ENCODE measurements at places on chromosomes 13 and 19.

- DNase-seq: peak; percentile 59
Observed at GRCh38 chr19:51440846-51441409, 17.3 kb downstream of the SIGLEC8 start.

- DNase-seq: no peak
Observed at GRCh38 chr13:49084961-49085360, 109.2 kb downstream of the FNDC3A start.

GRCh38 chr19:55131421-55131820, 14.0 kb upstream of the PPP1R12C start:
- DNase-seq: no peak

DNA sequence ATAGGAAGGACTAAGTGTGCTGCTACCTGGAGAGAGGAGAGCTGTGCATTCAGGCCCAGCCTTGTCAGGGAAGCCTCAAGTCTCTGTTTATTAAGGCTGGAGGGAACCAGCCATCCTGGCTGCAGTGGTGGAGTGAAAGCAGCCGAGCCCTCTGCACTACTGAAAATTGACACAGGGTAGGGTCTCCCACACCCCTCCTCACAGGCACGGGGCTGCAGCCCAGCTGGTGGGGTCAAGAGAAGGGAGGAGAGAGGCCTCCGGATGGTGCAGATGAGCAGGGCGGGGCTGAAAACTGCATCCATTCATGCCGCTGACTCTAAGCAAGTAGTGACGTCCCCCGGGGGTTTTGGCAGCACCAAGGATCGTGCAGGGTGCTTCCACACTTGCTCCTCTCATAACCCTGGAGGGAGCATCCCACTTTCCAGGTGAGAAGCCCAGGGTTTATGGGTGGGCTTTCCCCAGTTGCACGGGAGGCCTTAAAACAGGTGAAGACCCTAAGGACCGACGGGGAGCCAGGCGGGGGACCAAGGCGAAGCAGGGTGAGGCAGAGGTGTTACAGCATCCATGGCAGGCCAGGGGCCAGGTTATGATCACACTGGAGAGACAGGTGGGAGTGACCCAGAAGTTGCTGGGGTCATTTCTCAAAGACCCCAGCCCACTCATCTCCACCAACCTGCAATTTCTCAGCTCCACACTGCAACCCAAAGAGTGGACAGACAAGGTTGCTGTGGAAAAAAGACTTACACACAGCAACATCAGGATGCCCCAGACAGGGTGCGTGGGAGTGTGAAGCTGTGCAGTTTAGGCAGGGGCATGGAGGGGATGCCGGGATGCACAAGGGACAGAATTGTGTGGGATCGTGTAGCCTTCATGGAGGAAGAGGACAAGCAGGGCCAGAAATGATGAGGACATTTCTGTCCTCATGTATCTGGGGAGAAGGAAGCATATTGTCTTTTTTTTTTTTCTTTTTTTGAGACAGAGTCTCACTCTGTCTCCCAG, 36.8 kb downstream of the VSTM2B start:
- no peak for DNase-seq

DNA sequence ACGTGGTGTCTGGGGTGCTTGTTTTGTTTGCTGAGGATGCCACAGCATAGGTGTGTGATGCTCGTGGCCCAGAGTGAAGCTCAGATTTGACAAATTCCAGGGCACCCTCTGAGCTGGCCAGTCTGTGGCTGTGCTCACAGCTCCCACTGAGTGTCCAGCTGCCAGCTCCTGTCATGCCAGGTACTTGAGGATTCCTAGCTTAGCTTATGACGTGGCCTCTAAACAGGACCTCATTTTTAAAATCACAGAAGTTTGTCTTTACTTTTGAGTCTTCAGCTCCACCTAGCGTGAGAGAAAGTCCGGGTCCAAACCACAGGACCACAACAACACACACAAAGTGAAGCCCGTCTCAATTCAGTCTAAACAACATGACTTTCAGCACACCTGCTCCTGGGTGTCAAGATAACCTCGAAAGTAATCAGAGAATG, 117.3 kb downstream of the RAB20 start:
- DNase-seq: no peak

DNA sequence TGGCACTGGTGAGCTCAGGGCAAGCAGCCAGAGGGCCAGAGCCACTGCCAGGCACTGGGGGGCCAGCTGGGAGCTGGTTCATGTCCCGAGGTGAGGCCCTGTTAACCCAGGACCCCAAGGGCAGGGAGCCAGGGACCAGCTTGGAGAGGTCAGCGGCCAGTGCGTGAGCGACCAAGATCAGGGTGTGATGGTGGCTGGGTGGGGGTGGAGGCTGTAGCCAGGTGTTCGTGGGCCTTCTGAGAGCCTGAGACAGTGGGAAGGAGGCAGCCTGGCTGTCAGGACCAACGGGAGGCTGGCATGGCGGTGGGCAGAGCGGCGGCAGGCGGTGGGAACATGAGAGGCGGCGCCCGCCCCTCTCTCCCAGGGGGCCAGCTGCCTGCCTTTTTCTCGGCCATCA, 8.1 kb upstream of the KPTN start:
- DNase-seq: no peak

DNA sequence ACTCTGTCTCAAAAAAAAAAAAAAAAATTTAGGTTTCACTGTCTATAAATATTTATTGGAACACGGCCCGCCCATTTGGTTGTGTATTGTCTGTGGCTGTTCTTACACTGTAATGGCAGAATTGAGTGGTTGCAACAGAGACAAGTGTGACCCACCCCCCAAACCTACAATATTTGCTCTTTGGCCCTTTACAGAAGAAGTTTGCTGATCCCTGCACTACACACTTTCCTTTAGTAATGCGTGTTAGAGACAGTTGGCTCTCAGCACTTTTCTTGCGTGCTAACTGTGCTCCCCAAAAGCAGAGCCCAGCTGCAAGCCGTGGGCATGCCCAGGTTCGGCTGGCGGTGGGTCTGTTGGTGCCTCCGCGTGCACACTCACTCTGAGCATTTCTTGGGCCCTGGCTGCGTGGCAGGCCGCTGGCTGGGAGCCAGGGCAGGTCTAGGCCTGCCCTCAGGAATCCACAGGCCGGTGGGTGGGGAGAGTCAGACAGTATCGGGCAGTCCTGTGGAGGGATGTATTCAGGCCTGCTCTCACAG, 72.6 kb downstream of the SIPA1L3 start:
- no peak for DNase-seq

- DNase-seq: no peak
Observed at GRCh38 chr13:48828962-48829411, 146.7 kb upstream of the FNDC3A start.

GRCh38 chr19:55083004-55083850, 7.6 kb downstream of the EPS8L1 start:
- DNase-seq: no peak

DNA sequence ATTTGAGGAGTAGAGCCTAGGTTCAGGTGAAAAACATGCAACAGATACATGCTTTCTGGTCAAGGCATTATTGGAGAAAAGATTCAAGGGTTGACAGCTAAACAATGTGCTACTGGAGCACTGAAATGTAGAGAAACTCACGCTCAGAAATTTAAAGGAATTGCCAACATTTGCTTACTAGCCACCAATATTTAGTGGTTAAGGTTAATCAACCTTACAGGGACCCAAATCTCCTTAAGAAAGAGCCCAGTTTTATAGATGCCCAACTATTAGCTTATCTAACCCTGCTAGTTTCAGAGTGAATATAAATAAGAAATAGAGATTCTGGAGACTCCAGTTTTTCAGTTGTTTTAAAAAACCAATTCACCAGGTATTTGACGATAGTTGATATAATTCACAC, 203.6 kb downstream of the DACH1 start:
- no peak for DNase-seq

GRCh38 chr19:2475018-2475701, 767 bp upstream of the GADD45B start:
- DNase-seq: peak; percentile 63

DNA sequence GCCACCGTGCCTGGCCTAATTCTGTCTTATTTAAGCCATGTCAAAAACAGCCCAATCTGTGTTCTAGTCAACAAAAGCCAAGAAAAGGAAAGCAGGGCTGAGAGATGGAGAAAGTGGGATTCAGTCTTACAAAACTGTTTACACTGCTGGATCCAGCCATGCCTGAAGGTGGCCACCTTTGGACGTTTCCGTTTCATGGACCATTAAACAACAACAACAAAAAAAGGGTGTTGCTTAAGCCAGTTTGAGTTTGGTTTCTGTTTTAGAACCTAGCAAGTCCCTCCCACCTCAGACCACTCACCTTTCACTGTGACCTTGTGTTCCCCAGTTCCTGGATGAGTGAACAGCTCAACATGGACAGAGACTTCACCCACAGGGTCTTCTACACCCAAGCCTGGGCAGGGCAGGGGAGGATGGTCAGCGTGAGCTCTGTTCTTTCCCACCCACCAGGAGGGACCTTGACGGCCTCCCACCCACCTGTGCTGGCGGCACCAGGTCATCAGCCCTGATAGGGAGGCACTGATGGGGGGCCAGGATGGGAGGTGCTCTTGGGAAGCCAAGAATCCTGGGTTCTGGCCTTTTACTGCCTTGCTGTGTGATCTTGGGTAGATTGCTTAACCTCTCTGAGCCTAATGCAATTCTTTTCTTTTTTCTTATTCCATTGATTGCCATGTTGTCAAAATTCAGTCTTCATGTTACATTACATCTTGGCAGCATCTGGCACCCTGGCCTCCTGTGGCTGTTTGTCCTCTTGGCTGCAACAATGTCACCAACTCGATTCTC, 56.2 kb downstream of the COLGALT1 start:
- DNase-seq: no peak

GRCh38 chr19:43664018-43664417, 6.0 kb downstream of the PLAUR start:
- no peak for DNase-seq

DNA sequence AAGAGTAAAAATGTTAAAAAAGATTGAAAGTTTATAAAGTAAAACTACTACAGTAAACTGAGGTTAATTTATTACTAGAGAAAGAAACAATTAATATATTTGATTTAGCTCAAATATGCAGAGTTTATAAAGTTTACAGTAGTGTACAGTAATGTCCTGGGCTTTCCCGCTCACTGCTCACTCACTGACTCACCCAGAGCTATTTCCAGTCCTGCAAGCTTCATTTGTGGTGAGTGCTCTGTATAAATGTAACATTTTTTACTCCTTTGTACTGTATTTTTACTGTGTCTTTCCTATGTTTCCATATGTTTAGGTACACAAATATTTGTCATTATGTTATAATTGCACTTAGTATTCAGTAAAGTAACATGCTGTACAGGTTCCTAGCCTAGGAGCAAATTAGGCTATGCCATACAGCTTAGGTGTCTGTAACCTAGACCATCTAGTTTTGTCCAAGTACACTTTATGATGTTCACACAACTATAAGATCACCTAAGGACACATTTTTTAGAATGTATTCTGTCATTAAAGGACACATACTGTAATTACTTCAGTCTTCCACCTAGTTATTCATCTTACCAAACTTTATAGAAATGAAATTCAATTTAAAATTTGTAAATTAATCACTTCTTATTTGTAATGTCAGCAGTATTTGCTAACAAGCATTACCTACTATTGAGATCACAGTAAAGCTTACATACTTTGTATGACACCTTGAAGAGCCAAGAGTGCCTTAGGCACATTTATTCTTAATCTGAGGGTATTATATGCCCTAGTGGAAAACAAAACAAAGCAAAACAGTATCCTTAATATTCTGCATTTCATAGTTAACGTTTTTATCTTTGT, 683.4 kb downstream of the PCDH9 start:
- no peak for DNase-seq

- DNase-seq: no peak
Observed at GRCh38 chr13:110580800-110581199, 19.3 kb upstream of the RAB20 start.

- DNase-seq: no peak
Observed at GRCh38 chr13:79455331-79455730, 25.6 kb upstream of the NDFIP2 start.

GRCh38 chr13:97319113-97319720, 97.1 kb downstream of the MBNL2 start:
- DNase-seq: no peak

- no peak for DNase-seq
Observed at GRCh38 chr13:81388400-81388799, 1047.5 kb upstream of the SPRY2 start.

GRCh38 chr19:17550076-17550667, 5.3 kb upstream of the COLGALT1 start:
- no peak for DNase-seq
